ENCODE measurements at places on chromosomes 13 and 19.

DNA sequence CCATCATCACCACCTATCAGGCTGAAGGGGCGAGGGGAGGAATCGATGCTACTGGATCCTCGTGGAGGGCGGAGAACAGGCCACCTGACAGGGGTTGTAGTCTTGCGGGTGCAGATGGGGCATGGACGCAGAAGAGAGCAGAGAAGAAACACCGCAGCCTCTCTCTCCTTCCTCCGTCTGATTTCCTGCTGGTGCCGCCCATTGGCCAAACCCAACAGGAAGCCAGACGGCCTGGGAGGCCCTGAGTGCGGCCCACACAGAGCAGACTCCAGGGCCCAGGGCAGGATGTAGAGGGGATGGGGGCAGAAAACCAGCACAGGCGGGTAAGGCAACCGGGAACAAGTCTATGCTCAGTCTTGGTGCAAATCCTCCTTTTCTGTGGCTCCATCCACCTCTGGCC lies 15.4 kb downstream of the CEBPA start:
- DNase-seq, result no peak

- no peak for DNase-seq
These were observed 450 bp downstream of the FBXW9 start for GRCh38 chr19:12695997-12696365.

DNA sequence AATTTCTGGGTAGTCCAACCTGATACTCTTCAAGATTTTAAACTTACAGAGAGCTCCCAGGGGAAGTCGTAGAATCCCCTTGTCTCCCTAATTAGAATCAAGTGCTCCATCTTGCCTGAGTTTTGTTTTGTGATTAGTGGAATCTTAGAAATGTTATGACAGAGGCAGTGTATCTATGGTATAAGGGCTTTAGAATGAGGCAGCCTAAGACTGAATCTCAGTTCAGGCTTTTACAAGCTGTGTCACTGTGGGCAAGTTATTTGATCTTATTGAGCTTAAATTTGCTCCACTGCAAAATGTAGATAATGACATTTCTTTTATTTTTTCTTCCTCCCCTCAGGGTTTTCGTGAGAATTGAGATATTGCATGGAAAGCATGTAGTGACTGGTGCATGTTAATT lies 215.5 kb downstream of the POSTN start:
- DNase-seq, result no peak

- no peak for DNase-seq
These were observed 18.9 kb downstream of the ZNF536 start for GRCh38 chr19:30391052-30391451.

- DNase-seq, result no peak
These were observed 23.6 kb upstream of the LSM14A start for GRCh38 chr19:34148658-34149185.

- DNase-seq, result no peak
These were observed 116.7 kb downstream of the POSTN start for GRCh38 chr13:37481885-37482227.

- DNase-seq, result no peak
These were observed 26.6 kb downstream of the CBY2 start for GRCh38 chr13:45728759-45729158.

DNA sequence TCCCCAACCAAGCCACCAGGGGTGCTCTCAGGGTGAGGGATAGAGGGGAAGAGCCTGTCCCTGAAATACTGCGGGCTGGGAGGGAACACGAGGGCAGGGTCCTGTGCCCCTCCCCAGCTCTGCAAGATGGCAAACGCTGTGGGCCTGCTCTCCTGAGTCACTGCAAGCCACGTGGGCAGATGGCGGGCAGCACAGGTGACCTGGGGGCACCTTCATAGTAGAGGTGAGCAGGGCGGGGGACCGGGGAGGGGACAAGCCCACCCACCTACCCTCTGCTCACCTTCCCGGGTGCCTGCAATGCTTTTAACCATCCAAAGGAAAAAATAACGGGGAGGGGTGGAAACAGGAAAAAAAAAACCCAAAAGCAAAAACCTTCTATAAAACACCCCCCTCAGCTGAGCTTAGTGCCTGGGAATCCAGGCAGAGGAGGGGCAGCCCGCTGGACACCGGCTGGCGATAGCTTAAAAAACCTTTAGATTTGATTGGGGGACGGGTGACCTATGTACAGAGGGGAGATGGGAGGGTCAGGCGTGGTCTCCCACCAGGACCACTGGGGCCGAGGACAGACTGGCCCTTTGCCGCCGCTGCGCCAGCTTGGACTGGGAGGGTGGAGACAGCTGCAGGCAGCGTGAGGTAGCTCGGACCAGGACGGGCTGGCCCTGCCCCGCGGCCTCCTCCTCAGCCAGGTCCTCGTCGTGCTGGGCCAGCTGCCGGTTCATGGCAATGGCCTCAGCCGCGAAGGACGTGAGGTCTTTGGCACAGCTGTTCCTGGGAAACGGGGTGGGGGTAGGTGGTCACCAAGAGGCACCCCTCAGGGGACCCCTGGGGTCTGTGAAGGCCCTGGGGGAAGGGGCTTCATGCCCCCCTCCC lies 11.7 kb downstream of the MKNK2 start:
- DNase-seq, result no peak

DNA sequence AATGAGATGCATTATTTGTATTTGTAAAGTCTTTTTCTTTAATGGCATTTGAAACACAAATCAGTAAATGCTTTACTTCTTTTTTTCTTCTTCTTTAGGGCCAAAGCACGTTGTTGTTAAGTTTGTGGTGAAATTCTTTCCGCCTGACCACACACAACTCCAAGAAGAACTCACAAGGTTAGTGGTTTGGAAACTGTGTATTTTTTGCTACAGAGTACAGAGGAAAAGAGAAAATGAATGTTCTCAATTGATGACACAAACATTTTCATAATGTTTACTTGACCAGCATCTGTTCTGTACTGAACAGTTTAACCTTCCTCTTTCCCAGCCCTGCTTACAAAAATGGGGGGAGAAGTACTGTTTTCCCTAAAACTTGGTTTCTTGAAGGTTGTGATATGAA lies 190.9 kb upstream of the RNF113B start:
- no peak for DNase-seq

- DNase-seq, result no peak
These were observed 351.4 kb downstream of the SLITRK5 start for GRCh38 chr13:88022431-88023208.

GRCh38 chr19:14139944-14140343 lies 3.6 kb upstream of the ASF1B start:
- DNase-seq, result no peak

DNA sequence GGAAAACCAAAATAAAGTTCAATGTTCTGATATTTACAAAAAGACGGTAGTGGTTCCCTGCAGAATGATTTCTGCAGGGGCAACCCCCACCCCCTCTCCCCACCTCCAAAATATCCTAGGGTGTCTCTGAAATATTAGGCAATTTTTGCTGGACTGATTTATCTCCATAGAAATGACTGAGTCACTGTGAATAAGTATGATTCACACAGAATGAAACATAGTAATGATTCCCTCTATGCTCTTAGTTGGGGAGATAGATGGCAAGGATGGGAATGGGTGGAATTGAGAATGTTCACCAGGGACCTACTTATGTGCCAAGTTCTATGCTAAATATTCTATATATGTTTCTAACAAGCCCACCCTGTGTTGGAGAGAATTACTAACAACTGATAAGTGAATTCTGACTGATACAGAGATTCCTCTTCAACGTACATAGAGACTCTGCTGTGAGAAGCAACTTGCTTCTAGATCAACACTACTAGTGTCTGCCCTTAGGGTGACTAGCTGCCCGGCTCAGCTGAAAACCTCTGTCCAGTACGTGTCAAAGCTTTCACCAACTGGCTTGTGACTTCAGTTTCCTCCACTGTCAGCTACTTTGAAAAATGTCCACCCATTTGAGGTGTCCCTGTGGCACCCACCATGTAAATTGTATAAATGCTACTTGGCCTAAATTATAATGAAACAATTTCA lies 38.4 kb upstream of the RAP2A start:
- no peak for DNase-seq

- no peak for DNase-seq
These were observed 146.5 kb upstream of the ARGLU1 start for GRCh38 chr13:106714271-106714982.

DNA sequence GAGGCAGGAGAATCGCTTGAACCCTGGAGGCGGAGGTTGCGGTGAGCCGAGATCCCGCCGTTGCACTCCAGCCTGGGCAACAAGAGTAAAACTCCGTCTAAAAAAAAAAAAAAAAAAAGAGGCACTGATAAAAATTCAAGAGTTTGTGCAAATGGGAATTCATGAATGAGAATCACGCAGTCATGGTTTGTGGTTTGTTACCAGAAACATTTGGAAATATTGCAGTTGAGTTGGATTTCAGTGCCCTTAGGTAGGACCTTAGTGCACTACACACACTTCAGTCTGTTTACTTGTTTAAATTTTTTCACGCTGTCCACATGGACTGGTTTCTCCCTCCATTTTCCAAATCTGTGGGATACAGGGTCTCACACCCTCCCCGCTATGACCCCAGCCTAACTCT lies 28.4 kb downstream of the ZNF844 start:
- no peak for DNase-seq

GRCh38 chr13:41133951-41134350 lies 1.3 kb upstream of the KBTBD6 start:
- no peak for DNase-seq

DNA sequence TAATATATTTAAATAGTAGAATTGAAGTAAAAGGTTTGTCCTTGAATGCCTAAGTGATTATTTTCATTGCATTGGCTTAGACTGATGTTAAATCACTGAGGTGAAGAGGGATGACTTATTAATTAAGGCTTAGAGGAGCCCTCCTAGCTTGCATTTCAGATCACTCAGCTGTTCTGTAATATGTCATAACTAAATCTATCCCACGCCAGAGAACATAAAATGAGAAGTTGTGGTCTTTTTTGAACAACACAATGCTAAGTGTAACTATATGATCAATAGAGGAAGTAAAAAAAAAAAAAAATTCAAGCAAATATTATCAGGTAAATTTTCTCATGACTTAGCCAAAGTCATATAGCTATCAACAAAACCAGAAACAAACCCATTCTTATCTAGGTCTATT lies 752.2 kb downstream of the GPC5 start:
- DNase-seq, result no peak

- no peak for DNase-seq
These were observed 3.5 kb upstream of the RPS9 start for GRCh38 chr19:54197121-54197520.

- DNase-seq, result no peak
These were observed 185.8 kb upstream of the TSHZ3 start for GRCh38 chr19:31534786-31535657.

- no peak for DNase-seq
These were observed 2.0 kb upstream of the GNG14 start for GRCh38 chr19:12685831-12686230.

DNA sequence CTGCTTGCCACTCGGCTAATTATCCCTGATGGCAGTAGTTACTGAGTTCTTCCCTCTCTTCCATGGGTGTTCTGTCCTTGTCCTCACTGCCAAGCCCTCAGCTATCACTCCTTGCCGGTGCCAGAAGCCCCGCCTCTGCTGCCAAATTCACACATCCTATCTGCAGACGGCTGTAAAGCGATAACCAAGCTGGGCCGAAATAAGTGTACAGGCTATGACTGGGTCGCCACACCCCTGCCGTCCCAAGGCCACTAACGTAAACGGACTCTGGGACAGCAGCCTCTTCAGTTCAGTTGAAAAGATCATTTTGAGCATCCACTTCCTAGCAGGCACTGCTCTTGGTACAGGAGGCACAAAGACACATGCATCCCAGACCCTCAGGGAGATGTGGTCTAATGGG lies 13.3 kb downstream of the SLC7A1 start:
- no peak for DNase-seq

DNA sequence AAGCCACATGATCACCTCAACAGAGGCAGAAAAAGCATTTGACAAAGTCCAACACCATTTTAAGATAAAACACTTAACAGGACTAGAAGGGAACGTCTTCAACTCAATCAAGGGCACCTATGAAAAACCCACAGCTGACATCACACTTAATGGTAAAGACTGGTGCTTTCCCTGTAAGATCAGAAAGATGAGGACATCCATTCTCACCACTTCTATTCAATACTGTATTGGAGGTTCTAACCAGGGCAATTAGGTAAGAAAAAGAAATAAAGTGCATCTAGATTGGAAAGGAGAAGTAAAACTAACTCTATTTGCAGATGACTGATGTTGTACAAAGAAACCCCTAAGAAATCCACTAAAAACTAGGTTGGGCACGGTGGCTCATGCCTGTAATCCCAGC lies 11.2 kb upstream of the AKAP8 start:
- no peak for DNase-seq

GRCh38 chr19:2154587-2155075 lies 3.3 kb upstream of the AP3D1 start:
- no peak for DNase-seq

- no peak for DNase-seq
These were observed 120.6 kb downstream of the ESD start for GRCh38 chr13:46676378-46676725.

- DNase-seq, result no peak
These were observed 61.9 kb downstream of the KDM4B start for GRCh38 chr19:5030822-5031221.

- DNase-seq, result no peak
These were observed 137.7 kb downstream of the PDS5B start for GRCh38 chr13:32723987-32724386.

- DNase-seq, result no peak
These were observed 36.9 kb upstream of the ZNF562 start for GRCh38 chr19:9711815-9712214.

GRCh38 chr19:35029737-35030256 lies 473 bp upstream of the SCN1B start:
- no peak for DNase-seq

DNA sequence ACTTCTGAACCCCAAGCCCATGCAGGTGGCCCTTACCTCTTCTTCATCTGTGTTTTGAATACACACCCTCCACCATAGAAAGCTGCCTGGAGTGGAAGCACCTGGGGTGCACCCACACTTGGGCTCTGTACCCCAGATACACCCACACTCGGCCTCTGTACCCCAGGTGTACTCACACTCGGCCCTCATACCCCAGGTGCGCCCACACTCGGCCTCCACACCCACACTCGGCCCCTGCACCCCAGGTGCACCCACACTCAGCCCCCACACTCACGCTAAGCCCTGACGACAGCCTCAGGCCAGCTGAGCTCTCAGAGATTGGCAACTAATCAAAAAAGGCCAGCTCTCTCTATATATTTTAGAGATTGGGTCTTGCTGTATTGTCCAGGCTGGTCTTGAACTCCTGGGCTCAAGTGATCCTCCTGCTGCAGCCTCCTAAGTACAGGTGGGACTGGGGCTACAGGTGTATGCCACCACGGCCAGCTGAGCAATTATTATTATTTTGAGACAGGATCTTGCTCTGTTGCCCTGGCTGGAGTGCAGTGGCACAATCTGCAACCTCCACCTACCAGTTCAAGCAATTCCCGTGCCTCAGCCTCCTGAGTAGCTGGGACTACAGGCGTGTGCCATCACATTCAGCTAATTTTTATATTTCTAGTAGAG lies 68.9 kb downstream of the PEX11G start:
- no peak for DNase-seq

- DNase-seq, result no peak
These were observed 5.2 kb upstream of the LRRC8E start for GRCh38 chr19:7883105-7883504.

DNA sequence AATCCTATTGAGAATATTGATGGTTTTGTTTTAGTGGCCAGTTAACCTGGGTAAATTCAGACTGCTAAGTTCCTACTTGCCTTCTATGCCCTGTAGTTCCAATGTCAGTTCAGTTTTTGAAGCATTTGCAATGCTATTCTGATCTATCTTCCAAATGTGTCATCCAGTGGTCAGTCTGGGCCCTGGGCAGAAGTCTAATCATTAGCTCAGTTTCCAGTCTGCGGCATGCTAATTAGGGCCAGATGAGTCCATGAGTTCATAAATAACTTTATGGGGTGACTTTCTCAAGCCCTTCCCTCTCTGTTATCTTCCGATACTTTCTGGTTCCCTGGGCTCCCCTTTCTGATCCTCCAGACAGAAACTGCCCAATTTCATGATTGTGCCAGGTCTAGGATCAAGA lies 32.7 kb downstream of the FAM187B start:
- no peak for DNase-seq
